ENCODE measurements at places on chromosomes 2 and 18. TPM values are rescaled to one million over a fixed set of nuclear protein-coding genes. Genes with fewer than 3 reads are reported as not detected.

DNA sequence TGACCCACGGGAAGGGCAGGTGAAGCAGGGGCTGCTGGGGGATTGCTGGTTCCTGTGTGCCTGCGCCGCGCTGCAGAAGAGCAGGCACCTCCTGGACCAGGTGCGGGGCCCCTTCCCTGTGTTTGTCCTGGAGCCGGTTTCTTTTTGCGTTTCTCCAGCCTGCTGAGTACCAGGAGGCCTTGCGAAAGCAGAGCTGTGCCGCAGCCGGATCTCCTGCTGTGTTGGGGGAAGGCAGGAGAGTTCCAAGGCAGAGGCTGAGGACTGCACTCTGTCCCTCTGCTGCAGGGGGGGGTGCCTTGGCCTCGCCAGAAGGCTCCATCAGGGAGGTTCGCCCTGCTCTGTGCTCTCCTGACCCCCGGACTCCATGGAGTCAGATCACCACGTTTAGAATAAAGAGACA, 2.8 kb downstream of the CAPN10 start:
- no peaks in the 10 kb centered on the region for H3K27me3 ChIP-seq
- DNase-seq = no peak
- H3K4me1 ChIP-seq = peaks cover 34% of the 10 kb centered on the region
- H3K27ac ChIP-seq = no peak overlapping the region
- peaks cover 4% of the 10 kb centered on the region for H3K36me3 ChIP-seq

GRCh38 chr2:15668611-15669305, 77.1 kb downstream of the DDX1 start:
- no peak overlapping the region for H3K4me3 ChIP-seq
- no peaks in the 10 kb centered on the region for H3K36me3 ChIP-seq
- H3K27me3 ChIP-seq = no peaks in the 10 kb centered on the region

QPCT gene
- 0.50 TPM for total RNA-seq

COBLL1 gene
- total RNA-seq = 0.50 TPM

DNA sequence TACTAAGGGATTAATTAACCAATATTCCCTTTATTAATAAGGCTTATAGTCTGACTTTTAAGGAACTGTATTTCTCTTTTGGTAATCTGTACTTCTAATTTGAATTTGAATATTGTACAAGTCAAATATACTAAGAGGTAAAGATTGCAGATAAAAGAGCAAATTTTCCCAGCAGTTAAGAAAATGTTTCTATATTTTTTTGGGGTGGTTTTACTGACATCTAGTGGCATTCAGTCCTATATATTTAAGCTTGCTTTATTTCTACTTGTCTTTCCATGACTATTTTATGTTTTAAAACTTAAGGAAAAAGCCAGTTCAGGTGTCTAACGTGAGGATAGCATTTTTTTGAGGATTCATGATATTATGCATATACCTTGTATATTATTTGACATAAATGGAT, 41.6 kb downstream of the TDRD15 start:
- H3K36me3 ChIP-seq = no peaks in the 10 kb centered on the region
- H3K27ac ChIP-seq = no peak overlapping the region
- H3K4me1 ChIP-seq = no peaks in the 10 kb centered on the region
- no peaks in the 10 kb centered on the region for H3K27me3 ChIP-seq

Measured in activated naive CD8-positive, alpha-beta T cell treated with anti-CD3 and anti-CD28 coated beads, Interleukin-2, amount 10 ng/mL, durations not matched to agents 7 days and 5 days (primary cell).